Type B pancreatic cell (in vitro differentiated cells): ENCODE measurements at places on chromosomes 2 and 18. TPM values are rescaled to one million over a fixed set of nuclear protein-coding genes. Genes with fewer than 3 reads are reported as not detected.

MAP3K19 gene
- total RNA-seq: 0.24 and 1.1 TPM in 2 replicates

CHCHD5 gene
- total RNA-seq: 25.6 and 33.5 TPM in 2 replicates

ANKAR gene
- total RNA-seq: 2.0 and 6.5 TPM in 2 replicates

AMER3 gene
- 3.9 and 10.9 TPM in 2 replicates for total RNA-seq

GRCh38 chr2:233605680-233606079 is 11.8 kb upstream of the UGT1A8 start:
- no peak overlapping the region for H3K27ac ChIP-seq
- no peak overlapping the region for H3K4me3 ChIP-seq
- H3K4me1 ChIP-seq: no peaks in the 10 kb centered on the region
- peaks cover 5% of the 10 kb centered on the region for H3K27me3 ChIP-seq
- DNase-seq: no peak

- H3K27me3 ChIP-seq: no peaks in the 10 kb centered on the region
- H3K4me1 ChIP-seq: peaks cover 44% of the 10 kb centered on the region
- no peak overlapping the region for H3K27ac ChIP-seq
- H3K36me3 ChIP-seq: no peaks in the 10 kb centered on the region
- DNase-seq: no peak
- no peak overlapping the region for H3K4me3 ChIP-seq
Observed at GRCh38 chr18:55416791-55417190, 171.2 kb downstream of the TCF4 start.

GRCh38 chr2:186456941-186457340 is 29.1 kb upstream of the ZC3H15 start:
- H3K27me3 ChIP-seq: no peaks in the 10 kb centered on the region
- no peak for DNase-seq
- H3K4me1 ChIP-seq: peaks cover 5% of the 10 kb centered on the region

DNA sequence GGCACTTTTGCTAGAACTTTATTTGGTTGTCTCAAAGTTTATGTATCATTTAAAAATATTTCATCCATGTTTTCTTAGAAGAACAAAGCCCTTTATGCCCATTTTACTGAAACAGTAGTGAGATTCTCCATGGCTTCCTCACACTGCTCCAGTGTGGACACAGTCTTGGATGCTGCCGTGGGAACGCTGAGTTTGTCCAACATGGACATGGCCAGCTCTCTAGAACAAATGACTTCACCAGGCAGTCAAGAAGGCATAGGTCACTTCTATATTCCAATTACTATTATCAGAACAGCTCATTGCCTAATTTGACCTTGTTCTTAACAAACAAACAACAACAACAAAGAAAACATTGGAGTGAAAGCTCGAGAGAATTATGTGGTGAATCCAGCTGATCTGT is 414.1 kb upstream of the ID2 start:
- H3K36me3 ChIP-seq: no peaks in the 10 kb centered on the region
- no peak for DNase-seq
- no peak overlapping the region for H3K27ac ChIP-seq
- H3K4me1 ChIP-seq: peaks cover 22% of the 10 kb centered on the region

DNA sequence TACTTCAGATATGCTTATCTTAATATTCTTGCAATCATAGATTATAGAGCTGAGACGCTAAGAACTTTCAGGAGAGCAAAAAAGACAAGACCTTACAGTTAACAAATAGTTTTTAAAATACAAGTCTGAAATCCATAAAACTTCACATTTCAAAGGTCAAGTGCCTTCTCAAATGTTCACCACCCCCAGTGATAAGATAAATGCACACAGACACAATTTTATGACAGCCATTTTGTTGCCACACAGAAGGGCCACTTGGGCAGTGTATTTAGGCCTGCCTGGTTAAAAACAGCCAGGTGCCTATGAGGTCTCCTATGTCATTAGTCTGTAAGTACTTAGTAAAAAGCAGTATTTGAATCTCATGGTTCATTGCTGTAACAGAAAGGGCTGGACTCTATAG is 8.1 kb upstream of the PSTPIP2 start:
- no peaks in the 10 kb centered on the region for H3K27me3 ChIP-seq
- no peaks in the 10 kb centered on the region for H3K4me1 ChIP-seq
- H3K27ac ChIP-seq: no peak overlapping the region
- no peak for DNase-seq

- H3K27ac ChIP-seq: no peak overlapping the region
- H3K36me3 ChIP-seq: no peaks in the 10 kb centered on the region
- H3K4me1 ChIP-seq: no peaks in the 10 kb centered on the region
- no peak overlapping the region for H3K4me3 ChIP-seq
Observed at GRCh38 chr2:137405496-137405895, 558.8 kb upstream of the HNMT start.

DNA sequence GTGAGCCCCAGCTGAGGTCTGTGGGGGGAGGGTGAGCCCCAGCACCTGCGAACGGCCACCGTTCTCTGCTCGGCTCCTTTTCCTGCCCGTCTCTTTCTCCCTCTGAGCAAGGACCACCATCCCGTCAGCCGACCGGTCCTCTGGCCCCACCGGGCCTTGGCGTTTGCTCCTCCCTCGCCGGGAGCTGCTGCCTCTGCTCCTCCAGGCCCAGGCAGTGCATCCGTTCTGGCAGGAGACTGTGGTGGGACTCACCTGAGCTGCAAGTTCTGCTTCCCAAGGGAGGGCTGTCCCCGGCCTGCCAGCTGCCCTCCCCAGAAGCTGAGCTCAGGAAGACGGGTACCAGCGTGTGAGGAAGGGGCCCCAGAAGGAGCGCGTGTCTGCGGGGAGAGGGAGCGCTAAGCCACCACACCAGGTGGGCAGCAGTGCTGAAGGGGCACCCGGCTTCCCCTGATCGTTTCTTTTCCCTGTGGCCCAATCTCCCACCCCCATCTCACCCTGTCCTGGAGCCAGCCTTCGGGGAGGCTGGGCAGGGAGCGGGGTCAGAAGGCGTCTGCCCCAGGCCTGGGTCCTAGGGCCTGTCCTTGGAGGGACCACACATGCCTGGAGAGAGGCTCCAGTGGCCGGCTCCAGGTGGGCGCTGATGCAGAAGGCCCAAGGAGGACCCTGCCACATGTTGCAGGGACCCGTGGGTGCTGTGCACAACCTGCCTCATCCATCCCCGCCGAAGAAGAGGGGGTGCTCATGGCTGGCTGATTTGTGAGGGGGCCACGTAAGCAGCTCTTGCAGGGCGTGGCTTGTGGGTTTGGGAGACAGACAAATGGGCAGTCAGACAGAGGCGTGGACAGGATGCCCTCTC is 2.5 kb upstream of the RTP5 start:
- peaks cover 25% of the 10 kb centered on the region for H3K27me3 ChIP-seq
- no peak overlapping the region for H3K27ac ChIP-seq
- H3K4me3 ChIP-seq: no peak overlapping the region
- H3K36me3 ChIP-seq: no peaks in the 10 kb centered on the region
- peaks cover 8% of the 10 kb centered on the region for H3K4me1 ChIP-seq

- no peaks in the 10 kb centered on the region for H3K36me3 ChIP-seq
- DNase-seq: no peak
- H3K27me3 ChIP-seq: peaks cover 3% of the 10 kb centered on the region
- H3K27ac ChIP-seq: no peak overlapping the region
Observed at GRCh38 chr2:140144611-140145010, 1364.4 kb upstream of the NXPH2 start.
